Mucosa of descending colon (tissue), 3 donors: ENCODE measurements at places on chromosomes 13 and 19. TPM values are rescaled to one million over a fixed set of nuclear protein-coding genes. Genes with fewer than 3 reads are reported as not detected.

GRCh38 chr13:20990910-20991525 is 70.4 kb downstream of the LATS2 start:
- DNase-seq: no peak

GRCh38 chr19:42323473-42323851 is 2.0 kb upstream of the MEGF8 start:
- peak; percentile 23 for DNase-seq

DNA sequence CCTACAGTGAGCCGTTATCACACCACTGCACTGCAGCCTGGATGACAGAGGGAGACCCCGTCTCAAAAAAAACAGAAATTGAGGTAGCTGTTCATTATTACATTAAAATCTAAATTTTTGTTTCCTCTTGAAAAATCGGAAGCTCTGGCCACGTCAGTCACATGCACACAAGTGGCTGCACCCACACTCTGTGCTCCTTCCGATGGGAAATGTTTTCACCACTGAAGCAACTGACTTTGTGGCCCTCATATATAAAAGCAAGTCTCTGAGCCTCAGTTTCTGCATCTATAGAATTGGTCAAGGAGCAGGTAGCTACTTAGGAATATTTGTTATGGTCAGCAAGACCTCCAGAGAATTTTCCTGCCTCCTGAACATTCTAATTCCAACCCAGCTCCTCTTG is 4.5 kb downstream of the LRRC25 start:
- DNase-seq: no peak

DNA sequence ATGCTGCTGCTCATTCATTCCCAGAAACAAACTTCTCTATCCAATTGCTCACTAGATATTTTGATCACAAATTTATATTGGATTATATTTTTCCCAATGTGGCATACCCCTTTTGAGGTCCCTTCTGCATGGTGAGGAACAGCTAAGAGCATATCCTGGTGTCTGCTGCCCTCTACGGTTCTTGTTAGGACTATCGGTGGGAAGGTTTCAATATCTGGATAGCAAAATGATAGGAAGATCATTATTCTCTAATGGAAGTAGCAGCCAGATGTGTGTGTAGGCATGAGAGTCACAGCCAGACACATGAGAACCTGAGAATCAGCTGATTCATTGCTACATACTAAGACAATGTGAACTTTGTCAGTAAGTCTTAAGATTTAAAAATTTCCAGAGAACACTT is 1422.4 kb upstream of the MIR17HG start:
- DNase-seq: no peak

GRCh38 chr13:27159806-27160563 is 11.6 kb downstream of the USP12 start:
- DNase-seq: no peak

NALCN gene
- 1.4 TPM for total RNA-seq

CPB2 gene
- not detected for total RNA-seq
